ENCODE measurements at places on chromosomes 6 and 20. TPM values are rescaled to one million over a fixed set of nuclear protein-coding genes. Genes with fewer than 3 reads are reported as not detected.

The RFX6 gene
- not detected for total RNA-seq

The SIRPD gene
- total RNA-seq: not detected

The OOEP gene
- not detected for total RNA-seq

The CGA gene
- total RNA-seq: not detected

The BPIFB4 gene
- total RNA-seq: not detected

The IL17F gene
- total RNA-seq: not detected

Measured in thoracic aorta endothelial cell (primary cell).